Epithelial cell of esophagus (primary cell): ENCODE measurements at places on chromosomes 5 and 9.

DNA sequence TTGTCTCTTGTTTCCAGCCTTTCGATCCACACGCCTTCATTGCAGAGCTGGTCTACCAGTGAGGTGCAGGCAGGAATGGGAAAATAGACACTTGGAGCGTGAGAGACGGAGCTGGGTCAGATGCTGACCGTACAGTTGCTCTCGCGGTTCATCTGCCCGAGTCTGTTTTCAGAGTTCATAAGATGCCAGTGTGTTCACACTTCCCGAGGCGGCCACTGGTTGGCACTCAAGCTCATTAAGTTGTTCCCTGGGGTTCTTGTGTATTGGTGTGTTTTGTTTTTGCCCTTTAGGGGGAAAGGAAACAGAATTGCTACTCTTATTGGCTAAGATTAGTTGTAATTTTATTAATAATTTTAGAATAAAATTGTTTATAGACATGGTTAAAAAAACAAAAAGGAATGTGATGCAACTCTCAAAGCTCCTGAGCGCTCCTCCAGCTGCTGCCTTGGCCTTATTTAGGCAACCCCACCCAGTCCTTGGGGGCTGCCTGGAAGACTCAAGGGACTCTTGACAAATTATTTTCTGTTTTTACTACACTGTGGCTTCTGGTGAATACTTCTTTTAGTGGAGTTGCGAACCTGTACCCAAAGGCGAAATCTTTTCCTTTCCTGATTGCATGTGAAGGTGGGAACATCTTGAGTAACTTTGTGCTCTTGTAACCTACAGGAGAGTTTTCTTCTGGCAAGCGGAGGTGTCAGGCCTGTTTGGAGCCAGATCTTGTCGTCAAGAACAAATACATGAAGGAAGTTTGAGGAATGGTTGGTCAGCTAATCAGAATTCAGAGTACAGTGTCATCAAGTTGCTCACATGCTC, 146.1 kb downstream of the MAST4 start:
- peak; percentile 26 for DNase-seq

DNA sequence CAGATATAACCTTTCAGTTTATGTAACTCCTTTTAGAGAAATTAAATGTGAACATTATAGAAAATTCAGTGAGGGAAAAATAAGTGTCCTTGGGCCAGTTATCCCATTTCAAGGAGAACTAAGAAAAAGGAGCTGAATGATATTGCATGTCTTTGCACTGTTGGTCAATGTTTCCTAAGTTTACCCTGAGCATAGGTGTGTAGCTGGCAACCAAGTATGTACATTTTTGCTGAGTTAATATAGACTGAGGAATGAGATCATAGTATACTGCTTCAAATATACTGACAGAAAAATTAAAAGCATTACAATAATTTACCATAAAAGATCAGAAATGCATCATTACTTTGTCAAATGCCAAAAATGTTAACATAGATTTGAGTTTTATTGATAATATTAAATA, 2128.7 kb upstream of the C9orf72 start:
- peak; percentile 54 for DNase-seq

- no peak for DNase-seq
Observed at GRCh38 chr5:90793183-90793582, 234.6 kb downstream of the ADGRV1 start.

DNA sequence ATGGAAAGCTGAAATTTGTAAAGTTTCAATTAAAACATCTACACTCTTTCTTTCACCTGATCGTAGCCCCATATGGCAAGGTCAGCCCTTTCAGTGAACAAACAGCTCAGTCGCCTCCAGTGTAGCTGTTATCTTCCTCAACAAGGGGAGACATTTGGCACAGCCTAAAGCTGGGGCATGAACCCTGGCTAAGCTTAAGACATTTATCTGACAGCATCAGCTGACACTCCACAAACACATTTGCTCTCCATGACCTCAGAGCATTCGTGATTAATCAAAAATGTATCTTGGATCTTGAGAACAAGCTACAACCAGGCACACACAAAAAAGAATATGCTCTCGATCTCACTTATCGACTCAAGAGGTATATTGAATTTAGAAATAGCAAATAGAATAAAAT, 67.3 kb downstream of the POU5F2 start:
- DNase-seq = no peak

DNA sequence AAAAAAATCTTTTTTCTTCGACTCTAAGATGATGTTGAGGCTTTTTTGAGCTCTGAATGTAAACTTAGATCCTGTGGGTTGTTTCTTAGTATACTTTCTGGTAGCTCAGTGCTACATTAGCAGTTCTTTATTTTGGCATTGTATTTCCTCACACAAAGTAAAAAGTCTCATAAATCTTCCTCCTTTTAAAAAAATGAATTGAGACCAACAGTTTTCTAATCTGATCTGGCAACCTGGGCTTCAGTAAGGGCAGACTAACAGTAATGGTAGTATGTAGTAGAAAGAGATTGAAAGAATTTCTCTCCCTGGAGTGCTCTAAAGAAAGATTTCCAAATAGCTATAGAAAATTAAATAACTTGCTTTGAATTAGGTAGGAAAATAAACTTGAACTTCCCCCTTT, 31.4 kb downstream of the ZCCHC7 start:
- DNase-seq = no peak

- no peak for DNase-seq
Observed at GRCh38 chr9:113933671-113934070, 57.6 kb downstream of the ZNF618 start.

DNA sequence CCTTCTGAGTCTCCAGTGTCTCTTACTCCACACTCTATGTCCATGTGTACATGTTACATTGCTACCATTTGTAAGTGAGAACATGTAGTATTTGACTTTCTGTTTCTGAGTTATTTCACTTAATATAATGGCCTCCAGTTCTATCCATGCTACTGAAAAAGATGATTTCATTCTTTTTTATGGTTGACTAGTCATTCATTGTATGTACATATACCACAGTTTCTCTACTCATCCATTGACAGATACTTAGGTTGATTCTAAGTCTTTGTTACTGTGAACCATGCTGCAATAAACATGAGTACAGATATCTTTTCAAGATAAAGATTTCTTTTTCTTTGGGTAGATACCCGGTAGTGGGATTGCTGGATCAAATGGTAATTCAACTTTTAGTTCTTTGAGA, 107.1 kb upstream of the CHD1 start:
- no peak for DNase-seq
